ENCODE measurements at places on chromosomes 4 and X. TPM values are rescaled to one million over a fixed set of nuclear protein-coding genes. Genes with fewer than 3 reads are reported as not detected.

GRCh38 chr4:71595576-71596108, 188.2 kb downstream of the GC start:
- no peak for DNase-seq

GRCh38 chrX:133090236-133090809, 6.6 kb downstream of the USP26 start:
- no peak for DNase-seq

DNA sequence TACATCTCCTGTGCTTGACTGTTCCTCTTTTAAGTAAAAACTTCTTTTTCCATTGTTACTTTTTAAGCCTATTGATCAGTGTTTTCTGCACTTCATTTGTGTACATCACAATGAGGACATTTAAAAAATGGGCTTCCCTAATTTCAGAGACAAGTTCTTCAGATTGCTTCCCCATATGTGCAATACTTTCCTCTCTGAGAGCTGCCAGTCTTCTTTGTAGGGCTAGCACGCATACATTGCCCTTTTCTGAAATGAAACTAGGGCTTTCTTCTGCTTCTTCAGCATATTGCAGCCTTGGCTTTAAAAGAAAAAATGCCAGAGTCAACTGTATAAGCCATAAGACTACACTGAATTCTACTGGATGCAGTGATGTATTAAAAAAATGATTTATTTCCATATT, 37.8 kb downstream of the FAT4 start:
- no peak for DNase-seq

DNA sequence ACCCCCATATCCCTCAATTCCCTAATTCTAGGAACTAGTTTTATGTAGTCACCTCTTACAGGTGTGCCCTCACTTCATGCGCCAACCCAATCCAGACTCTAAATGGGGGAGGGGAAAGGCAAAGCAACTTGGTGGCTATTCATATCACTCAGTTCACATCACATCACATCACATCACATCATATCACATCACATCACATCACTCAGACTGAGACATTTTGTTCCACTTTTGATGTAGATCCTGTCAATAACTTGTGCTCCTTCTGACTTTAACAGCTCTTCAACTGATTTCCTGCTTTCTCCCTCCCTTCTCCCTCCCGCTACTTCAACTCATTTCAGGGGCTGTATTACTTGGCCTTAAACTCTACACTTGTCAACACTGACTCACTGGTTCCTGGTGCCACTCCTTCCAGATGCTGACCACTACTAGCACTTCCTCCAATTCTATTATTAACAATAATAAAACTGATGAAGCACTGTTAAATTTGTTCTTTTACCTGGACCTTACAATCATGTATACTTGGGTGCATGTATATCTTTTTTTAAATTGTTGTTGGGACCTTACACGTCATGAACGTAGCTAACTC, 29.1 kb upstream of the PLS3 start:
- DNase-seq: no peak

DNA sequence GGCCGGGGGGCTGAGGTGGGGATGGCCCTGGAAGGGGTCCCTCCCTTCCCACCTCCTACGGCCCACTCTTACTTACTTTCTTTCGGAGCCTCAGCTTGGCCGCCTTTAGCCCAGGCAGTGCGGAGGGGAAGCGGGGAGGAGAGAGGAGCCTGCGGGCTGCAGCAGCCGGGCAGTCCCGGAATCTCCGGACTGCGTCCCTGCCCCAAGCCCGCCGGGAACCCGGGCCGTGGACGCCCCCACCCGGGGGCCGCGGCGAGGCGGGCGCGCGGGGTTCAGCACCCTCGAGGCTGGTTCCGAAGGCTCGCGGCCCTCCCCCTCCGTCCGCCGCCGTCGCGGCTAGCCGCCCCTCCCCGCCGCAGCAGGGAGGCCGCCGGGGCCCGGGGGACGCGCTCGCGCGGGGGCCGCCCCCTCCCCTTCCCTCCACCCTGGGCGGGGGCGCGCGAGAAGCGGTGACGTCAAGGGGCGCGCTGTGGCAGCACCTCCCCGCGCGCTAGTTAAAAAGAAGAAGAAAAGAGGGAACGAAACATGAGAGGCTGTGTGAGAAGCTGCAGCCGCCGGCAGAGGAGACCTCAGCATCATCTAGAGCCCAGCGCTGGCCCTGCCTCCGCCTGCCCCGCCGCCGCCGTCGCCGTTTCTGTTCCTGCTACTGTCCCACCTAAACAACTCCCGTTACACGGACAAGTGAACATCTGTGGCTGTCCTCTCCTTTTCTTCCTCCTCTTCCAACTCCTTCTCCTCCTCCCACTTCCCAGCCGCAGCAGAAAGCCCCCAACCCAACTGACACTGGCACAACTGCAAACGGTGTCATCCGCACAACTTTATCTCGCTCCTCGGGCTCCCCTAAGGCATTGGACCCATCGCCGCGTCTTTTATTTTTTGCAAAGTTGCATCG, at the start of gene HHIP:
Gene HHIP (plus strand): TSS at position 526 of the 892 bp plus-strand sequence. CDS start 520 bp downstream, outside the sequence.
- DNase-seq: peak; percentile 61

Gene PIM2
- 276 TPM for polyA plus RNA-seq

DNA sequence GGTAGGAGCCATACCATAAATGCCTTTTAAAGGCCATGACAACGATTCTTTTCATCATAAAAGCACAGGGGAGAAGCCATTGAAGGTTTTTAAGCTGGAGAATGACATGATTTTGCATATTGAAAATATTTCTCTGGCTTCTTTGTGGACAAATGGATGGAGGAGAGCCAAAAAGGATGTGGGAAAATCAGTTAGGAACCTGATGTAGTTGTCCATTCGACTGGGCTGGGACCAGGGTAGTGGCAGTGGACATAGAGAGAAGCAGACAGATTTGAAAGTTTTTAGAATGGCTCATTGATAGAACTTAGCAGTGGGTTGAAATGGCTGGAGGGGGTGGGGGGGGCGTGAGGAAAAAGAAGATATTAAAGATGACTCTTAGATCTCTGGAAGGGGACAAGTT, 19.7 kb upstream of the MSN start:
- no peak for DNase-seq

Gene GUCY1A1
- polyA plus RNA-seq: 0.12 TPM

Gene SFRP2
- not detected for polyA plus RNA-seq

DNA sequence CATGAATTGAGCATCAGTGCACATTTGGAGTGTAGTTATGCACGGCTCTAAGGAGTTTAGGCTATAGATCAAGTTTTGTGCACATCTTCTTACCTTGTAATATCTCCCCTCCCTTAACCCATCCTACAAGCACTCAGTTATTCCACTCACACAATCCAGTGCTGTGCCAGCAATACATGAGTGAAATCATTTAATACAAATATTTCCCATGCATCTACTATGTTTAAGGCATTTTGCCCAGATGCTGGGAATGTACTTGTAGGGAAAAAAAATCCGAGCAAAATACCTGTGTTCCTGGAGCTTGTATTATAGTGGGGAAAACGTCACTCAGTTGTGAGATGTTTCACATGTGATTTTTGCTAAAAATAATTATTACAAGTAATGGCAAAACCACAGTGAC, 191.6 kb upstream of the LDB2 start:
- DNase-seq: no peak

GRCh38 chr4:951186-951585, 18.9 kb downstream of the TMEM175 start:
- no peak for DNase-seq

Gene UGT2B15
- not detected for polyA plus RNA-seq

GRCh38 chr4:2256781-2257191, 5.1 kb downstream of the MXD4 start:
- DNase-seq: no peak

DNA sequence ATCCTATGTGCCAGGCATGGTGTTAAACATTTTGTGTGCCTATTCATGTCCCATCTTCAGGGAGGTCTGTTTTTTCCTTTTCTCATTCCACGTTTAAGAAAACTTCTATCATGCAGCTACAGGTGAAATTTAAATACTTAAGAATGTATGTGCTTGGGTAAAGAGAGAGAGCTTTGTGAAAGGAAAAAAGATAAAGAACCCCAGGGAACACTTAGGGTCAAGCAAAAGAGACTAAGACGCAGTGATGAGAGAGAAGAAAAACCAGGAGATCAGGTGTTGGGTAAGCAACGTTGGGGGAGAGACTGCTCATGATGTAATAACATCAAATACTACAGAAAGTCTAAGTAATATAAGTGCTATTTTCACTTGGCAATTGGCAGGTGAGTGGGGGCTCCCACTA, 253.7 kb downstream of the GRXCR1 start:
- no peak for DNase-seq

- DNase-seq: peak; percentile 6
Observed at GRCh38 chrX:19683817-19684216, 168.5 kb upstream of the MAP3K15 start.

DNA sequence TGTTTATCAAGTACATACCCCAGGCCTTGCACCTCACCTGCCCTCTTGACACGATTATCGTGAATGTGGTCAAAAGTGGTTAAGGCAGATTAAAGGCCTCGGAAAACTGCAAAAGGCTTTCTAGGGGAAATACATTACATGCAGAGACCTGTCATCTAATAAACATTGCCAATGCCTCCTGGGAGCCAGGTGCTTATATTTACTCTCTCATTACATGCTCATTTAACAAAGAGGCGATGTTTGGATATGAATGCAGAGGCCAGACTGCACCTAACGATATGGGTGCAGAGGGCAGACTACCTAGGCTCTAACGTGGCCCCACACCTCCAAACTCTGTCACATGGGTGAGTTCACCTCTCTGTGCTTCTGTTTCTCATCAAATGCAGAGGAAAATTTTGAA, 14.5 kb downstream of the CRMP1 start:
- no peak for DNase-seq

- DNase-seq: no peak
Observed at GRCh38 chrX:48591255-48591791, 6.0 kb upstream of the WDR13 start.

Gene YIPF6
- polyA plus RNA-seq: 2.4 TPM

- DNase-seq: no peak
Observed at GRCh38 chr4:173535957-173536356, 5.9 kb upstream of the HAND2 start.

- DNase-seq: peak; percentile 6
Observed at GRCh38 chr4:81030061-81030980, at the start of gene BMP3. Gene BMP3 (plus strand): TSS chr4:81030708. CDS start chr4:81031285, 577 bp downstream.

- no peak for DNase-seq
Observed at GRCh38 chrX:13266641-13267345, 53.1 kb downstream of the ATXN3L start.

- no peak for DNase-seq
Observed at GRCh38 chr4:83610729-83611128, 74.8 kb downstream of the GPAT3 start.

GRCh38 chr4:186297013-186297645, 31.1 kb downstream of the F11 start:
- DNase-seq: peak; percentile 11

Gene NEUROG2
- not detected for polyA plus RNA-seq

Gene TDO2
- not detected for polyA plus RNA-seq

Gene EFHC2
- 0.12 TPM for polyA plus RNA-seq

- no peak for DNase-seq
Observed at GRCh38 chrX:39556056-39556455, 541.7 kb downstream of the BCOR start.

Gene POF1B
- 0.78 TPM for polyA plus RNA-seq

DNA sequence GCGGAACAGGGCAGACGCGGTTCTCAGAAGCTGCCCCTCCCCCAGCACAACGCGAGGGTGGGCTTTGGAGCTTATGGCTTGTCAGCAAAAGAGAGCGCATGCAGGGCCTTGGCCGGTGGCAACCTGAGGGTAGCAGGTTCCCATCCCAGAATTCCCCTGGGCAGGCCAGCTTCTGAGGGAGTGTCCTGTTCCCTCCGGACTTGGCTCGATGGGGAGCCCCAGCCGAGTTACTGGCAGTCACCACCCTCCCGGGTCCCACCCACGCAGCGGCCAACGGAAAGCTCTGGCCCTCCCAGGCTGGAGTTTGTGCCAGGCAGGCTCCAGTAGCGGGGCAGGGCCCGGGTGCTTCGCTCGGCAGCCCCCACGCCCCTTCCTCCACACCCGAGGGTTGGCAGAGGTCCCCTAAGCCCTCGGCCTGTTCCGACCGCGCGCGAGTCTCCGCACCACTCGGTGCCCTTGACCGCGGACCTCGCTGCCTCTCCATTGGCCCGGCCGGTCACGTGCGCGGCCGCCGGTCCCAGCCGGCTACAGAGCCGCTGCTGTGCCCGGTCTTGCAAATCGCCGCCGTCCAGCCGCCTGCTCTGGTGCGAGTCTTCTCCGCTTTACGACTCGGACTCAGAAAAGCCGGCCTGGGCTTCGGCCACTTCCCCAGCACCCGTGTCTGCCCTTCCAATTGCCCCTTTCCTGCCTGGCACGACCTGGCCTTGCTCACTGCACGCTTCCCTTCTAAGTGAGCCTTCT, 20.9 kb upstream of the MTM1 start:
- DNase-seq: peak; percentile 39

GRCh38 chr4:53507671-53508286, 83.5 kb downstream of the LNX1 start:
- DNase-seq: no peak

GRCh38 chrX:111168314-111168713, 72.3 kb downstream of the PAK3 start:
- no peak for DNase-seq

DNA sequence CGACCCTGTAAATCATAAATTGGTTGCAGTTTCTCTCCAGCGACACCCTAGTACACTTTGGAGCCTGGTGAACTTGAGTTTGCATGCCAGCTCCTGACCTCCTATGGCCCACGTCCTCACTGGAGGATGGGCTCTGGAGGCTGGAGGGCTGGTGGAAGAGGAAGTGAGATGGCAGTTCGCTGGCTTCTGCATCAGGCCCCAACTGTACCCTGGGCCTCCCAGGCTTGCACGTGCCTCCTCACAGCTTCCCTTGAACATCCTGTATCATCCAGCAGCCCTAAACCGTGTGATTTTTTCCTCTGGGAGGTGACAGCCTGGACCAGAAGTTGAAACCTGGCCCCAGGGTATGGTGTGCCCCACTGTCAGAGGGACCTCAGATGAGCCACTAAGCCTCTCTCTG, 78.5 kb downstream of the HTRA3 start:
- no peak for DNase-seq

Gene RASSF6
- 0.95 TPM for polyA plus RNA-seq

Gene PNPLA4
- 8.6 TPM for polyA plus RNA-seq

- DNase-seq: no peak
Observed at GRCh38 chr4:120528428-120528827, 394.1 kb downstream of the PRDM5 start.

Gene RNF128
- not detected for polyA plus RNA-seq

DNA sequence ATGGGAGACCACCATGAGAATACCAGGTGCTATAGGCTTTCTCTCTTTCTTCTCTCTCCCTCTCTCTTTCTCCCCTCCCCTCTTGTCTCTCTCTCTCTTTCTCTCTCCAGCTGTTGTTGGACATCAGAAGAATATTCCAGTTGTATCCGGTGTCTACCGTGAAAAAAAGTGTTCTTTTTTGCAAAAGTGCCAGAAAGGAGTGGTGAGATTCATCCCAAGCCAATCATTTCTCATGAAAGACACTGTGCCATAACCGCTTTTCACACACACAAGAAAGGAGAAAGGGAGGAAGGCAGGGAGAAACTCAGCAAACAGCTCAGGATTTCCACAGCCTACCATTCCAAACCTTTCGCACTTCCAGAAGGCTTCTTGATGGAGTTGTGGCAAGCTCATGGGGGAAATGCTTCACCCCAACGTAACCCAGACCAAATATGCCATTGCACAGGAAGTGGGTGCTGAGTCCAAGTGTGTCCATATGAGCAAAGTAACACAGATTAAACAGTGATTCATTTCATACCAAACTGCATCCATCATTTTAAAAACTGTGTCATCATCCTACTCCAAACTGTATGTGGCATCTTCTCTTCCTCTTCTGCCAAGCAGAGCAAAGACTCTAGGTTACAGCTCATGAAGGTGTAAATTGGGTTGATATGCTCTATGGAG, 224.0 kb downstream of the APBB2 start:
- no peak for DNase-seq

- no peak for DNase-seq
Observed at GRCh38 chr4:122583906-122584305, 37.0 kb downstream of the IL21 start.
